Panc1 (cell line): ENCODE measurements at places on chromosomes 1 and 21. TPM values are rescaled to one million over a fixed set of nuclear protein-coding genes. Genes with fewer than 3 reads are reported as not detected.

GAS5 gene
- total RNA-seq: 236 TPM

KCNA3 gene
- total RNA-seq: not detected

FNDC5 gene
- 2.6 TPM for total RNA-seq

- H3K4me3 ChIP-seq: no peak overlapping the region
- no peak overlapping the region for H3K27ac ChIP-seq
- no peaks in the 10 kb centered on the region for H3K36me3 ChIP-seq
- no peak for DNase-seq
- H3K27me3 ChIP-seq: peaks cover 25% of the 10 kb centered on the region
These were observed 28.6 kb upstream of the AVPR1B start for GRCh38 chr1:206145771-206146290.

DNA sequence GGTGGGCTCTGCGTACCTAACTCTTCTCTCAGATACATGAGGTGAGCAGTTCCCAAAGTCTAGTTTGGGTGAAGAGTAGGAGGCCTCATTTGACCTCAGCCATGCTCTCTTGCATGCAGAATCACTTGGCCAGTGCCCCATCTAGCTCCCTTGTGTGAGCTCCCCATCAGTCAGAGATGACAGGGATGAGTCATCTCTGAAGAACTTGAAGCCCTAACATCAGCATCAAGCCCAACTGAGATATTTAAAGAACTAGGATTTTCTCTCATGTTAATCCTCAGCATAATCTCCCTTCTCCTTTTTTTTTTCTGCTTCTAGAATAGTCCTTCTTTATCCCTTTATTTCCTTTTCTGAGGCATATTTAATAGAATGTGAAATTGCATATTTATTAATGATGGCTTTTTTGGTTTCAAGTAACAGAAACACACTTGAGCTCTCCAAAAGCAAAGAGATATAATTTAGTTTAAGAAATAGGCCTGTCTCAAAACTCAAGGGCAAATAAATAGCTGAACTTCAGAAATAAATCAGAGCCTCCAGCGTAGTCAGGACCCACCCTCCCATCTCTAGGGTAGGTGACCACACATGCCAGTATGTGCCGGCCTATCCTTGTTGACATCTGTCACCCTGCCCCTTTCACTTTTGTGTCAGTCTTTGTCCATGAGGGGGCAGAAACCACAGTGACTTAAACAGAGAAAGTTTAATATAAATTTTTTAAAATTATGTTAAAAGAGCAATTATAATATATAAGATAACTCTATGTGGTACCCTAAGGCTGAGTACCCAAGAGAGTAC is 112.3 kb downstream of the TSEN15 start:
- H3K4me3 ChIP-seq: no peak overlapping the region
- no peaks in the 10 kb centered on the region for H3K27me3 ChIP-seq
- no peak for DNase-seq
- no peaks in the 10 kb centered on the region for H3K36me3 ChIP-seq

- H3K36me3 ChIP-seq: no peaks in the 10 kb centered on the region
- no peaks in the 10 kb centered on the region; the same call in 1 of the 2 replicates for H3K27me3 ChIP-seq
- DNase-seq: no peak
- H3K4me1 ChIP-seq: no peaks in the 10 kb centered on the region
These were observed 10.9 kb upstream of the SSBP3 start for GRCh38 chr1:54417123-54417522.

DNA sequence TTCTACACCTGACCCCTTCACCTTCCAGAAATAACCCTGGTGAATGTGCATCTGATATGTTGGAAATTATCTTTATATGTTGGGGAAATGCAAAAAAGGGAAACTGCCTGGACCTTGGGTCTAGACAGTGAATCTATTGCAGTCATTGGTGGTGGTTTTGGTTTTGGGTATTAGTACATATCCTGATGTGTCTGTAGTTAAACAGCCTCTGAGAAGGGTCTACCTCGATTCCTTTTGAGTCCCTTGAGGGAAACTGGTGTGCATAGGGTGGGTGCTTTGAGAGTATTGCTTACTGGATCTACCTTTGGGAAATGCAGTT is 127.3 kb upstream of the KIAA0040 start:
- no peaks in the 10 kb centered on the region for H3K36me3 ChIP-seq
- no peak overlapping the region for H3K4me3 ChIP-seq
- H3K27me3 ChIP-seq: no peaks in the 10 kb centered on the region
- H3K4me1 ChIP-seq: no peaks in the 10 kb centered on the region

DNA sequence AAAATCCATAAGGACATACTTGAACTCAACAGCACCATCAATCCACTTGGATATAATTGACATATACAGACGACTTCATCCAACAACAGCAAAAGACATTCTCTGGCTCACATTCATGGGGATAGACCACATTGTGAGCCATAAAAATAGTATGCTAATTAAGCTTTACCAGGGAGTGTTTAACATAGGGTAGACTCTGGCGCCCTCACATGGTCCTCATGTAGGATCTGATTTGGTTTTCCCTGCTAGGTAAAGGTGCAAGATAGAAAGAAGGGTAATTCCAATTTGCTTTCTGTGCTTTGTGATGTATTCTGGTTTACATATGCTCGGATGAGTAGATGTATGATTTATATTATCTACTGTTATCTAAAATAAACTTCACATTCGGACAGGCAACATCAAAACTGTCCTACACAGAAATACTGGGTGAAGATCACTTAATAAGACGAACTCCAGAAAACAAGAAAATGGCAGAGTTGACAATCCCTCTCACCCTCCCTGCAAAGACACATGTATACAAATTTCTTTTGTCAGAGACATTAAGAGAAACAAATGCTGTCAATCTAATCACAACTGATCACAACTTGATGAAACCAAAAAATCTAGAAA is 27.7 kb downstream of the CR1L start:
- H3K27me3 ChIP-seq: peaks cover 14% of the 10 kb centered on the region
- H3K4me1 ChIP-seq: no peaks in the 10 kb centered on the region
- no peak overlapping the region for H3K27ac ChIP-seq
- H3K4me3 ChIP-seq: no peak overlapping the region
